ENCODE measurements at places on chromosomes 2 and 18.

DNA sequence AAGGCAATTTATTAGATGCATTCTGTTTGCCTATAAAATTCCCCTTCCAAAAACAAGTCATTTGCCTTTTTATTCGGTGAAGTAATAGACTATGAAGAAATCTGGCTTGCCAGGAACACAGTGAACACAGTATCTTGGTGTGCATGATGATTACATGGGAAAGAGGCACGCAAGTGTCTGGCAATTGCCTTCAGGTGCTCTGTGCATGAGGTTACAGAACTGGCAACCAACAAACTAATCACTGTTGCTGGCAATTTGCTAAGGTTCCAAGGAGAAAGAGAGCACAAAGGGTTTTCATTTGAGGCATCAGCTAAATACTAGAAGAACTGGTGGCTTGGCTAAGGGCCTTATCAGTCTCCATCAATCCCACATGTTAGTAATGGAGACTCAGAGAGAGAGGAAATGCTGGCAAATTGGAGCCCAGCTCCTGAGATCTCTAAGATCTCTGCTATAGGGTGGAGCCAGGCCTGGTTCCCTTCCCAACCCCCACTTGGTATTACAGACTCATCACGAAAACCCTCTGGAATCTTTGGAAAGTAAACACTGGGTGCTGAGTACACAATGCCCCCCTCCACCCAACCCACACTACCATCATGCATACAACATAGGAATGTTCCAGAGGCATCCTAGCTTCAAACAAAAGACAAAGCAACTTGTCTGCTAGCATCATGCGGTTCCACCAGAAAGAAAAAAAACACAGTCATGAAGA, 10.4 kb downstream of the RNF152 start:
- DNase-seq, result no peak

DNA sequence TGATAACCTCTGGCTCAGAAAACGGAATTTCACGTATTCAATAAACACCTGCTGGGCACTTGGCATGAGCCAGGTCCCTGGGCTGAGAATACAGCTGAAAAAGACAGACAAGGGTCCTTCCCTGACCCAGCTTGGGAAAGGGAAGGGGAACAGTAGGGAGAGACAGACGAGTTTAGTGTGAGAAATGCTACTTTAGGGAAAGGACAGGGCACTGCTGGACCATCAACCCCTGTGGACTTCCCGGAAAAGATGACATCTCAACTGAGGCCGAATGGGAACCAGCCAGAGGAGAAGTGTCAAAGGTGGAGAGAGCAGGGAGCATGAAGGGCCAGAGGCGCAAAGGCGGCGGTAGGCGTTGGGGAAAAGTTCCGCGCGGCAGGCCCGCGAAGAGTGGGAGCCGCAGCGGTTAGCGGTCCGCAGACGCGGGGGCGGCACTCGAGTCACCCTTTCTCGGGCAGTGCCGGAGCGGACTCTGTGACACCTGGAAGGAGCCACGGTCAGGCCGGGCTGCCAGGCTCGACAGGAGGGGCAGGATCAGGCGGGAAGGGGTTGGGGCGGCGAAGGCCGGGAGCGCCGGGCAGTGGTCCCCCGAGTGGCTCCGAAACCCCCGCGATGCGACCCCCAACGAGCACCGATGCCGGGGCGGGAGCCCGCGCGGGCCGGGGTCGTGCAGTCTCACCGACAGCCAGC, 519 bp downstream of the TEX261 start:
- no peak for DNase-seq

- no peak for DNase-seq
Observed at GRCh38 chr2:122856696-122857095, 1101.2 kb downstream of the TSN start.

GRCh38 chr2:99348173-99348572, 11.0 kb downstream of the EIF5B start:
- no peak for DNase-seq

DNA sequence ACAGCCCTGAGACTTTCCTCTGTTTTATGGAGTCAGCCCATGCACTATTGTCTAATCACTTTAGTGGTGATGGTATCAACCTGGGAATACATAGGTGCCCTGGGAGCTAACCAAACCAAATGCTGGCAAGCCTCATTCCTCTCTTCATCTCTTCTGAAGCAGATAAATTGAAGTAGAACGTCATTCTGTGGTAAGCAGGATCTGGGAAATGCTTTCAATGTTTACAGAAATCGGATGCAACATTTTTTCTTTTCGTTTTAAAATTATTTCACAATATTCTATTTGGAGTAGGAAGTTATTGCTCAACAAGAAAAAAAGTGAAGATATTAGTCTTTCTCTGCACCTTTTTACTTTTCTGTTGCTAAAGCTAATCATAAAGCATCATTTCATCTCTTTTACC, 114.2 kb downstream of the RBMS1 start:
- DNase-seq, result no peak

DNA sequence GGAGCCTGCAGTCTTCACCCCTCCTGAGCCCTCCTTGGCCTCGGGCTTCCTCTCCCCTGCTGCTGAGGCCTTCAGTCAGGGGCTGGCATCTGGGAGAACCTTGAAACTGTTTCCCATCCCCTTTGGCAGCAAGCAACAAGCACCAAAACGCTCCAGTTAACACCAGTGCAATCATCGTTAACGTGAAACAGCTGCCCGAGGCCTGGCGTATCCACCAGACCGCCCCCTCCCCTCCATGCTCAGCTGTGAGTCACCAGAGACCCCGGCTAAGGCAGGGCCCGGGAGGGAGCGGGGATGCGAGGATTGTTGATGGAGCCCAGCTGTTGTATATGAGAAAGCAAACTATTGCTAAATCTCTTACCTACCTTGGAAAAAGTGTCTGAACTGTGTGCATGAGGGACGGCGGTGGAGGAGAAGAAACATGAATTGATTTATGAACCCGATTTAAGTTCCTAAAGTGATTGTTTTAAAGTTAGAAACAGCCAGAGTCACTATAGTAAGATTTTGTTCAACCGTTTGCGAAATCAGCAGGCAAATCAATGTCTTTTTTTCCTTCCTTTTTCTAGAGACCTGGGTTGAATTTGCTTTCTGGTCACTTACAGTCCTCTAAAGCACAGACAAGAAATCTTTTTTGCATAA, 5.2 kb downstream of the ZFP36L2 start:
- no peak for DNase-seq

- DNase-seq, result no peak
Observed at GRCh38 chr2:108560241-108560811, 26.1 kb downstream of the LIMS1 start.

DNA sequence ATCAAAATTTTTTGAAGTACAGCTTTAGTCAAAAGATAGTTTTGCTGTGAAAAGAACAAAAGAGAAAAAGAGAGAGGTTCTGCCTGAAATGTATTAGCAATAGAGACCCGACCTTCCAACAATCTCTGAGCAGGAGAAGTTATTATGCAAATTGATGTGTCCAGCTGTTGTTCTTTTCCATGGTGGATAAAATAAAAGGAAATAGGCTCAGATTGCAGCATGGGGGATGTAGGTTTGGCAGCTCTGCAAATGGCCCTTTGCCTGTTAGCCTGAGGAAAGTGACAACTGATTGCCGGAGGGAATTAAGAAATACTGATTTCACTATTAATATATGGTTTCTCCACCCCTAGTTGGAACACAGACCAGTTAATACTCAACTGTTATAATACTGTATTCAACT, 1283.2 kb upstream of the NXPH2 start:
- DNase-seq, result no peak

DNA sequence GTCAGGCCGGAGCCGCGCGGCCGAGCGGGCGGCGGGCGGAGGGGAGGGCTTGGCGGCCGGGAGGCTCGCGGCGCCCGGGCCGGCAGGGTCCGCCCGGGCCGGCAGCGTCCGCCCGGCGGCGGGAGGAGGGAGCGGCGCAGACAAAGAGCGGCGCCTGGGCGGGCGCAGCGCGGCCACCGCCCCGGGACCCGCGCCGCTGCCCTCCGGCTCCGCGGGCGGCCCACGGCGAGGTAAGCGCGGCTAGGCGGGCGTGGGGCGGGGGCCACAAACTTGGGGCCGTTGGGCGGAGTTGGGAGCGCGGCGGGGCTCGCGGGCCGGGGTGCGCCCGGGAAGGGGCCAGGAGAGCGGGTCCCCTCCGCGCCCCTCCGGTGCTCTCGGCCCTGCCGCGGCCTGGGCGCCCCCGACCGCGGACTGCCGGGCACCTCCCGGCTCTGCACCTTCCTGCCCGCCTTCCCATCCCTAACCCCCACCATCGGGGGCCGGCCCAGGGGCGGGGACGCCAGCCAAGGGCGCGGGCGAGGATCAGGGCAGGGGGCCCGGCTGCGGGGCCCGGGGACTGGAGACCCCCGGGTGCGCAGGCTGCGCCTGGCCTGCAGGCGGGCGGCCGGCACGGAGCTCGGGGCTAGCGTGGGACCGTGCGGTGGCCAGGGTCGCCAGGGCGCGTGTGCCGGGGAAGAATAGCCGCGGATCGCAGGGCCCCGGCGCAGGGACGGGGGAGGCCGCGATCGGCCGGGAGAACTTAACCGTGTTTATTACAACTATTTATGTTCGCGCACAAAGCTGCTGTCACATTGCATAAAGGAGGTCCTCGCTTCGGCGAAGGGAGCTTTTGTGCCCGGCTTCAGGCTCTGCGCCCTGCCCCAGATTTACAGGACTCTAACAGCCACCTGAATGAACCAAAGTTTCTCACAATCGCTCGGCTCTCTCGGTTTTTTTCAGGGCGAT, at the start of gene NCK2:
Gene NCK2, plus strand, starts transcription at position 4 of the 945 bp plus-strand sequence. CDS start 110,152 bp downstream, outside the sequence.
- DNase-seq, result no peak

GRCh38 chr2:240251848-240252190, 111.4 kb upstream of the OTOS start:
- no peak for DNase-seq

DNA sequence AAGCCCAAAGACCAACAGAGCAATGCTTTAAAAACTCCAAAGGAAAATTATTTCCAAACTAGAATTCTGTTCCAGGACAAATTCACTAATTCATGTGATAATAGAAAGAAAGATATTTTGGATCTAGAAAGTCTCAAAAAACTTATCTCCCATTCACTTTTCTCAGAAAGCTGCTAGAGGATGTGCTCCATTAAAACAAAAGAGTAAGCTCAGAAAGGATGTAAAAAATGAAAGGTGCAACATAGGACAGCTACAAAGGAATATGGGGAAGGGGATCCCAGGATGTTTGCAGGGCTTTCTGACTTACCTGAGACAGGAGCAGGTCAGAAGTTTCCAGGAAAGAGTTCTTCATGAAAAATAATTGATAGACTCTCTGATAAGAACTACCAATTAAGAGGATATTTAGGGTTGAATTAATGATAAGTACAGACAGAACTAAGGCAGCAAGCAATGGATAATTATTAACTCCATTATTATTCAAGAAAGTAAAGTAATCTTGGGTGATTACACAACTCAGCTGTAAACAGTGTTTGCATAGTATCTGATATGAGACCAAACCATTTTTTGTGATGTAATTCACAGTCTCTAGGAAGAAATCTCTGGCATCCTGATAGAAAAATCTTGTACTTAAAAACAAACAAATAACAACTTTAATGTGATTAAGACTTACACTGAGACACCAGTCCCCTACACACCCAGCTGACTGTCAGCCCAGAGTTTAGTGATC, 20.9 kb downstream of the LYG1 start:
- DNase-seq, result no peak

DNA sequence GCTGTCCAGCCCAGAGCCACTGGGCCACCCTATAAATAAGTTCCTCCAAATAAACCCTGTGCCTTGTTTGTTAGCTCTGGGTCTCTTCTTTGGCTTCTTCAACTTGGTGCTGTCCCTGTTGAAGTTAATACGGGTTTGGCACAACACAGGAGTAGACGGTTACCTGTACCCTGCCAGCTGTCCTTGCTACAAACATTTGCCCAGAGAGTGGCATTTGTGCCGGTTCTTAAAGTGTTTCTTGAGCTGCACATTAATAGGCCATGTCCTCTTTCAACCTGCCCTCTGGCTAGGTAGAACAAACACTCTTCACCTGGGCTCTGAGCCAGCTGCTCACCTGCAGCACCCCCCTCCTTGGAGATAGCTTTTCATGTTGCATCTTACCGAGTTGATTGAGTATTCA, 139.2 kb downstream of the NEDD4L start:
- DNase-seq, result no peak

DNA sequence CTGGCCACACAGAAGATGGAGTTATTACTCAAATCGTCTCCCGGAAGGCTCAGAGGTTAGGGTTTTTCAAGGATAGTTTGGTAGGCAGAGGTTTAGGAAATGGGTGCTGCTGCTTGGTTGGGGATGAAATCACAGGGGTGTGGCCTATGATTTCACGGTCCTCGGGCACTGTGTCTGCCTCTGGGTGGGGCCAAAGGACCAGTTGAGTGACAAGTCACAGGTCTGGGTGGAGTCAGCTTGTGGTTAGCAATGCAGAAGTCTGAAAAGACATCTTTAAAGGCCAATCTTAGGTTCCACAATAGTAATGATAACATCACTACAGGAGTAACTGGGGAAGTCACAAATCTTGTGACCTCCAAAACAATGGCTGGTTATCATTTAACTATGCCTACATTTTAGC, 387.8 kb downstream of the ZNF521 start:
- DNase-seq, result peak; percentile 21

DNA sequence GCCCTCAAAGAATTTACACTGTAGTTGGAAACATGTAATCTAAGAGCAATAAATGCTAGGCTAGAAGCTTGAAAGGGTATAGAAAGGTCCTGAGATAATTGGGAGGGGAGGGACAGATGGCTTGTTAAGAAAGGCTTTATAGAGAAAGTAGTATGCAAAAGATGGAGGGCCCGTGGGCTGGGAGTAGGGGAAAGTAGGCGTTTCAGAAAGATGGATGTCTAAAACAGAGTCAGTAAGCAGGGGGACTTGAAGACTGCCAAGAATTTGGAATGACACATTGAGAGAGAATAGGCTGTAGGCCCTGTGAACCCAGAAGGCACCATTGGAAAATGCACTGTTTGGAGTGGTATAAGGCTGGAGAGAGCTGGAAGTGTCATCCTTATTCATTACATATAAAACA, 822 bp downstream of the PSMG2 start:
- no peak for DNase-seq

DNA sequence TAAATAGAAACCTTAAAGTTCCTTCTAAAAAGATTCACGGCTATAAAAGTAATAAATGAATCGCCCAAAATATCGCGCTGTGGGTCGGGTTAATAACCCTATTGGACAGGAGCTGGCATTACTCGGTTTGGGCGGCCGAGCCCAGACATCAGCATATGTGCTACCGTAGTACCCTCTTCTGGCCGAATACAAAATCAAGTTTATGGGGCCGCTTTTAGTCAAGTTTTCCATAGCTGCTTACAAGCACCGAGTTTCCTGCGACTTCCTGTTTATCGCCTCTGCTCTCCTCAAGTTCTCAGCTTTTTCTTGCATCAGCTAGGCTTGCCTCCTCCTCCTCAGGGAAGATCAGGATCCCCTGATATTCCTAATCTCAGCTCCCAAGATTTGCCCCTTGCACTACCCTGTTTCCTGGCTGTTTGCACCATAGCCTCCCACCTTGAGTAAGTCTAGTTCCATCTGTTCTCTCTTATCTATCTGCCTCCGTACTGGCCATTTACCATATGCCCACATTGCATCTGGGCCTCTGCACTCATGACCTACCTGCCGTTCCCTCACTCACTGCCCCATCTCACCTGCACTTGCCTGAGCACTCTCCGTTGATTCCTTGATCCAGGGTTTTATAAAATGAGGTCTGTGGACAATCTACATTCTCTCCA, 56.1 kb downstream of the SLC35F5 start:
- peak; percentile 70 for DNase-seq

GRCh38 chr2:56240210-56240609, 56.4 kb downstream of the CCDC85A start:
- DNase-seq, result no peak
